ENCODE measurements at places on chromosomes 4 and X.

- no peak for DNase-seq
These were observed 205.4 kb upstream of the ITM2A start for GRCh38 chrX:79572566-79572965.

GRCh38 chrX:33160273-33160672, 51.1 kb downstream of the DMD start:
- no peak for DNase-seq

DNA sequence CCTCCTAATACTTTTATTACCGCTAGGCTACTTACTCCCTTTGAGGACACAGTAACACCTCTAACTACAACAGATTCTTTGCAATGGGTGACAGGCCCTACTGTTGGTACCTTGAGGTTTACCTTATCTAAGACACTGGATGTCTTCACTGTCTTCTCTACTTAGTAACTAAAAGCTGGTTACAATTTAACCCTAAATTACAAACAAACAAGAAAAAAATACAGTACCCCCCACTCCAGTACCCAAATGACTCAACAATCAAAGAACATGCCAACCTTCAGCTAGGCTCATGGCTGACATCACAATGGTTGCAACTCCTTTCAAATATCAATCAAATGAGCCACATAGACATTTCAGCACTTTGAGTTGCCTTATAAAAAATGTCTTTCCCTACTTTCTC, 198.0 kb downstream of the GUCY2F start:
- DNase-seq = no peak

- DNase-seq = no peak
These were observed 2286.1 kb upstream of the AGA start for GRCh38 chr4:179728305-179728704.

DNA sequence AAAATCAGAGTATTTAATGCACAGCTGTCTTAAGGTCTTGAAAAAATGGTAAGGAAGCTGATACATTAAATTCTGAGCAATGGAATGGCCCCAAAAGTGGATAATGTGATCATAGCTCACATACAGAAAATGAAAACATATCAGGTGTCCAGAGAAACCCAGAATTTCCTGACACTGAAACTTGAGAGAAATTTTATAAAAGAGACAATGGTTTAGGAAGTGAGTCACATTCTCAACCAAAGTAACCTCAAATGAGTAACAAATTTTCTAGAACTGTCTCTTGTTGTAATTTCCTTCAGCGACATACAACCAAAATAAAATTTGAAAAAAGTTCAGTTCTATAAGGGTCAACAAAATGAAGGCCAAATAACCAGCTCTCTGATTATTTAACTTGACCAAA, 37.4 kb upstream of the PACRGL start:
- DNase-seq = no peak

GRCh38 chr4:48578132-48578968, 88.3 kb downstream of the ZAR1 start:
- DNase-seq = peak; percentile 8

GRCh38 chr4:4421356-4421755, 34.5 kb downstream of the NSG1 start:
- DNase-seq = no peak

Data from stimulated activated CD4-positive, alpha-beta T cell treated with anti-CD3 and anti-CD28 coated beads, Interleukin-4, amount 100 ng/mL, for 1 hour (primary cell).